ENCODE measurements at places on chromosomes 16 and 17. TPM values are rescaled to one million over a fixed set of nuclear protein-coding genes. Genes with fewer than 3 reads are reported as not detected.

The MYH3 gene
- polyA plus RNA-seq = 0.67 TPM

The SPATA32 gene
- not detected for polyA plus RNA-seq

The KRTAP3-1 gene
- polyA plus RNA-seq = not detected

The PSKH1 gene
- 19.5 TPM for polyA plus RNA-seq

The NDRG4 gene
- 4.3 TPM for polyA plus RNA-seq

The CD300LG gene
- polyA plus RNA-seq = not detected

GRCh38 chr16:68369168-68369567 lies 58.3 kb downstream of the PRMT7 start:
- H3K36me3 ChIP-seq = no peaks in the 10 kb centered on the region
- no peak overlapping the region for H3K27ac ChIP-seq
- H3K4me1 ChIP-seq = no peaks in the 10 kb centered on the region
- H3K4me3 ChIP-seq = no peak overlapping the region
- DNase-seq = no peak

GRCh38 chr17:79664930-79665737 lies 54.3 kb upstream of the RBFOX3 start:
- no peaks in the 10 kb centered on the region for H3K36me3 ChIP-seq
- peak overlapping the region; percentile 57 for H3K4me3 ChIP-seq
- H3K27ac ChIP-seq = no peak overlapping the region
- DNase-seq = no peak
- H3K27me3 ChIP-seq = peaks cover 10% of the 10 kb centered on the region
- peaks cover 6% of the 10 kb centered on the region for H3K4me1 ChIP-seq

DNA sequence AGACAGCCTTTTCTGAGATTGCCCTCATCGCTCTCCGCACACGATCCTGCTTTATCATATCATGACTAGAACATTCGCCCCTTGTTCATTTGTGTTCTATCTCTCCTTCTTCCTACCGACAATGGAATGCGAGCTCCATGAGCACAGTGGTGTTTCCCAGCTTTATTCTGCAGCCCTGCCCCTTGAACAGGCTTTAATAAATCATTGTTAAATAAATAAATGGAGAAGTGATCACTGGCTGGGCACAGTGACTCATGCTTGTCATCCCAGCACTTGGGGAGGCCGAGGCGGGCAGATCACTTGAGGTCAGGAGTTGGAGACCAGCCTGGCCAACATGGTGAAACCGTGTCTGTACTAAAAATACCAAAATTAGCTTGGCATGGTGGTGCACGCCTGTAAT lies 1063.3 kb upstream of the EEF2KMT start:
- no peak overlapping the region for H3K27ac ChIP-seq
- no peaks in the 10 kb centered on the region for H3K4me1 ChIP-seq
- no peaks in the 10 kb centered on the region for H3K27me3 ChIP-seq
- no peak for DNase-seq
- H3K36me3 ChIP-seq = no peaks in the 10 kb centered on the region
- no peak overlapping the region for H3K4me3 ChIP-seq

DNA sequence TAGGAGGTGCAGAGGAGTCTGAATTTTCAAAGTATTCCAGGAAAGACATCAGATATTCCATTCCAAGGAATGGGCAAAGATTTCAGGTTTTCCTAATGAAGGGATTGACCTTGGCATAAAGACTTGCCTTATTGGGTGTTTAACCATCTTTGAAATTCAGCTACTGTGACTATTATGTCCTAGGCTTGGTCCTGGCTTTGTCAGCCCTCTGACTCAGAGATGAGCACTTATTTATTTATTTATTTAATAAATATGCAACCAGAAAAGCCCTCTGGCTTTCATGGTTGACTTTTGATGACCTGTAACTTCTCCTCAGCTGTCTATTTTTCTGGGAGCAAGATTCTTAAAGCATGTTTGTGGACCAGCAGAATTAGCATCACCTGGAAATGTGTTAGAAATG lies 455.1 kb downstream of the KIF2B start:
- DNase-seq = no peak
- no peak overlapping the region for H3K27ac ChIP-seq
- H3K27me3 ChIP-seq = no peaks in the 10 kb centered on the region
- H3K4me3 ChIP-seq = no peak overlapping the region
- no peaks in the 10 kb centered on the region for H3K36me3 ChIP-seq

GRCh38 chr16:56145369-56145768 lies 45.9 kb upstream of the GNAO1 start:
- no peak for DNase-seq
- H3K27me3 ChIP-seq = no peaks in the 10 kb centered on the region
- no peak overlapping the region for H3K4me3 ChIP-seq

- no peak for DNase-seq
- peak overlapping the region; percentile 76 for H3K4me3 ChIP-seq
- H3K27me3 ChIP-seq = no peaks in the 10 kb centered on the region
- peaks cover 15% of the 10 kb centered on the region for H3K4me1 ChIP-seq
- H3K36me3 ChIP-seq = no peaks in the 10 kb centered on the region
- peak overlapping the region; percentile 92 for H3K27ac ChIP-seq
These were observed 7.9 kb upstream of the SLFN14 start for GRCh38 chr17:35568561-35568960.

- H3K36me3 ChIP-seq = peaks cover 6% of the 10 kb centered on the region
- no peaks in the 10 kb centered on the region for H3K27me3 ChIP-seq
- no peak overlapping the region for H3K4me3 ChIP-seq
These were observed 34.4 kb downstream of the WWP2 start for GRCh38 chr16:69796285-69797118.

DNA sequence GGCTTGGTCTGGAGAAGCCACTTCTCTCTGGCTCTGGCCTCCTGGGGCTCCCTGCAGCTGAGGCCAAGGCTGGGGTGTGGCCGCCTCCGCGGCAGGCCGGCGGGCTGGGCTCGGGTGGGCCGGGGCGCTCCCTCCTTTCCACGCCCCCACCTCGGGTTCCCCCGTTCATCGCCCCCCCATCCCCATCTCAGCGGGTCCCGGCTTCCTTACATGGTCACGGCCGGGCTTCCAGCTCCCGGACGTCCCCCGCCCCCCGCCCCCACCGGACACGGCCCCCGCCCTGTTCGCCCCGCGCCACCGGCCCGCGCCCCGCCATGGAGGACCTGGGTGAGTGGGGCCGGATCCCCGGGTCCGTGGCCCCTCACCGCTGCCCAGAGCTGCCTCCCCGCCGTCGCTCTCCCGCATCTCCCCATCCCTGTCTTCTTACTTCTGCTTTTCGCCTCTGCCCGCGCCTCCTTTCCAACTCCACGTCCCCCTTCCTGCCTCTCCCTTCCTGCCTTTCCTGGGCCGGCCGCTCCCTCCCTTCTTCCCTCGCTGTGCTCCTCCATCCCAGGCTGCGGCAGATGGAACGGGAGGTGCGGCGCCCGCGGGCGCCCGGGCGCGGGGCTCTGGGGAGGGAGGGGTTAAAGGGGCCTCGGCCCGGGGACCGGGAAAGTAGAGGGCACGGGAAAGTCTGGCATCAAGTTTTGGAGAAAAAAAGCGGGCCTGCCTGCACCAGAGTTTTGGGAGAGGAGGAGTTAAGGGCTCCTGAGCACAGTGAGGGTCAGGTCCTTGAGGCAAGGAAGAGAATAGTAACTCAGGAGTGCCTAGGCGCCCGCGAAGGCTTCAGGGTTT lies at the start of gene TGFB1I1:
Gene TGFB1I1, plus strand, starts transcription at position 278 of the 834 bp plus-strand sequence. Its CDS starts 37 bp downstream, at position 315.
- no peak within 1 kb of the TSS for H3K27ac ChIP-seq
- no peak for DNase-seq
- H3K4me1 ChIP-seq = peaks cover 5% of the 10 kb centered on the region

DNA sequence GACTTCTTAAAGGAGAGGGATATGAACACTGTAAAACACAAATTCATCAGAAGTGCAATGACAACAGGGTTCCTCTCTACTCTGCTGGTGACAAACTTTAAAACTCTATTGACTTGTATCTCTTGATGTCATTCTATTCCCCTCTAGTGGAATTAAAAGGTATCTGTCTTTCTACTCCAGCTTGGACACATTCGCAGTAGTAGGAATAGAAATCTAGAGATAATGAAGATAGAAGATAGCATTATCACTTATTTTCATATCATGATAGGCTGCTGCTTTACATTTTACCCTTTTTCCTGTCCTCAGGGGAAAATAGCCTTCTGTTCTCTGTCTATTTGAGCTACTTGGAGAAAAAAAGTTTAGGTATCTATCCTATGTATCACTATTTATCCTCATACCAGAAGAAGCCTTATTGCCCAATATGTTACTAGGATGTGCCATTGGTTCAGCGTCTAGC lies 209.6 kb upstream of the CACNG5 start:
- H3K4me3 ChIP-seq = no peak overlapping the region
- H3K27ac ChIP-seq = no peak overlapping the region
- H3K4me1 ChIP-seq = no peaks in the 10 kb centered on the region
- H3K27me3 ChIP-seq = no peaks in the 10 kb centered on the region

- H3K27ac ChIP-seq = no peak overlapping the region
- H3K4me3 ChIP-seq = no peak overlapping the region
- H3K27me3 ChIP-seq = no peaks in the 10 kb centered on the region
- H3K4me1 ChIP-seq = no peaks in the 10 kb centered on the region
- no peak for DNase-seq
These were observed 989.7 kb downstream of the CDH11 start for GRCh38 chr16:64132190-64132589.

- no peak for DNase-seq
- no peak overlapping the region for H3K27ac ChIP-seq
- H3K4me3 ChIP-seq = no peak overlapping the region
- H3K4me1 ChIP-seq = no peaks in the 10 kb centered on the region
- no peaks in the 10 kb centered on the region for H3K36me3 ChIP-seq
These were observed 16.5 kb downstream of the XYLT1 start for GRCh38 chr16:17454162-17454730.
